ENCODE measurements at places on chromosomes 6 and 20.

GRCh38 chr20:9301129-9302090, 213.0 kb upstream of the LAMP5 start:
- H3K36me3 ChIP-seq: no peaks in the 10 kb centered on the region
- peaks cover 6% of the 10 kb centered on the region for H3K4me1 ChIP-seq
- H3K4me3 ChIP-seq: no peak overlapping the region
- DNase-seq: peak; percentile 66
- no peaks in the 10 kb centered on the region for H3K27me3 ChIP-seq

DNA sequence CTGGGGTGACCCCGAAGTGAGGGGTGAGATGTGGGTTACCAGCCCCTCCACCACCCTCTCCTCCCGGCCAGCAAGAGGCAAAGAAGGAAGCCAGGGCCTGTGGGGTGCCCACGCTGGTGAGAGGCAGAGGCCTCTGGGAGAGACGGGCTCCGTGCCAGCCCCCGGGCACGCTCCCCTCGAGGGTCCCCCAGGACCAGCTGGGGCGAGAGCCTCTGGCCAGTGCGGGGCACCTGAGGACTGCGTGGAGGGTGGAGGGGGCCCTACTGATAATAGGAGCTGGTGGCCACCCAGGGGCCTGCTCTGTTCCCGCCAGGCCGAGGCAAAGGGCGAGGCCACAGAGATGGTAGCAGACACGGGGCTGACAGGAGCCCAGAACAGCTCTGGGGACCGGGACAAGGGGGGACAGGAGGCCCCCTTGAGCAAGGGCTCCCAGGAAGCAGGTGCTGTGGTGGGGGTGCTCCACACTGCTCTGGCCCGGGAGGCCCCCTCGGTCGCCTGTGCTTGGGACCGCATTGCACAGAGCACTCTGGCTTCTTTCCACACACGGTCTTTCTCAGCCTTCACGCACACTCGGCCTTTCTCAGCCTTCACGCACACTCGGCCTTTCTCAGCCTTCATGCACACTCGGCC, 226.9 kb downstream of the TTLL2 start:
- H3K36me3 ChIP-seq: no peaks in the 10 kb centered on the region
- DNase-seq: no peak
- no peaks in the 10 kb centered on the region for H3K27me3 ChIP-seq
- no peaks in the 10 kb centered on the region for H3K4me1 ChIP-seq

GRCh38 chr6:73943411-73943810, 247.4 kb downstream of the CD109 start:
- no peak overlapping the region for H3K4me3 ChIP-seq
- no peak overlapping the region for H3K27ac ChIP-seq
- H3K27me3 ChIP-seq: no peaks in the 10 kb centered on the region

- no peaks in the 10 kb centered on the region for H3K27me3 ChIP-seq
- H3K36me3 ChIP-seq: no peaks in the 10 kb centered on the region
- peaks cover 5% of the 10 kb centered on the region for H3K4me1 ChIP-seq
- H3K4me3 ChIP-seq: no peak overlapping the region
- no peak overlapping the region for H3K27ac ChIP-seq
Observed at GRCh38 chr6:20056350-20056992, 155.8 kb downstream of the MBOAT1 start.

GRCh38 chr6:146862508-146862919, 263.7 kb downstream of the ADGB start:
- H3K36me3 ChIP-seq: no peaks in the 10 kb centered on the region
- peaks cover 6% of the 10 kb centered on the region for H3K4me1 ChIP-seq
- H3K27ac ChIP-seq: no peak overlapping the region
- H3K4me3 ChIP-seq: no peak overlapping the region
- no peak for DNase-seq

DNA sequence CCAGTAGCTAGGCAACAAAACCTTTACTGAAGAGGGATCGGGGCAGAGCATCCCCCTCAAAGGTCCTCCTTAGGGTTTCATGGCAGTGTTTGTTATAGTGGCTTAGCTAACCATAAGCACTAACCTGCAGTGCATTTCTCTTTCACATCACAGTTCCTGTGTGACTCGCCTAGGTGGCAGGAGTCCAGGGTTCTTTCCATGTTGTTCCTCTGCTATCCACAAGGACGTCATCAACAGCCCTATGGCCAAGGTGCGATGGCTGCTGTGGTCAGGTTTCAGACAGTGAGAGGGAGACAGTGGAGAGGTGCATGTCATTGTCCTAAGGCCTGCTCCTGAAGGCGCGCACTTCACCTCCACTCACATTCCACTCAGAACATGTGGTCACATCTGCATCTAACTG, 38.8 kb upstream of the FOXA2 start:
- no peak overlapping the region for H3K27ac ChIP-seq
- no peaks in the 10 kb centered on the region for H3K4me1 ChIP-seq
- H3K4me3 ChIP-seq: no peak overlapping the region

DNA sequence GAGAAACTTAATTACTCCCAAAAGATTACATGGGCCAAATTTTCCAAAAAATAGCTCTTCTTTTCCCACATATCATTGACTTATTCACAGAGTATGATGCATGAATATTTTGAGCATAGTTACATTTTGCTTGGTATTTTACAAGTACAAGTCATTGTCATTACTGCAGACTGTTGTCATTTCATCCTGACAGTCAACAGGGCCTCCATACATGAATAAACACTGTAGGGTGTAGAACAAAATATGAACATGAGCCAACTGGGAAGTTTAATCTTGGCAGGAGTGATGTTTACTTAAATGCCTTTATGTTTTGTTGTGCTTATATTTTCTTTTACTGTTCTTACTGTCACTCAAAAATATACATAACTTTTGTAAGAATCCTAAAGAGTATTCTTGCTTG, 340.7 kb downstream of the ADGRB3 start:
- no peak overlapping the region for H3K4me3 ChIP-seq
- H3K36me3 ChIP-seq: no peaks in the 10 kb centered on the region
- H3K4me1 ChIP-seq: peaks cover 9% of the 10 kb centered on the region
- no peak for DNase-seq
- no peaks in the 10 kb centered on the region for H3K27me3 ChIP-seq

GRCh38 chr6:122806291-122806690, 17.2 kb downstream of the SMPDL3A start:
- H3K27me3 ChIP-seq: no peaks in the 10 kb centered on the region
- H3K27ac ChIP-seq: peak overlapping the region; percentile 34
- peaks cover 56% of the 10 kb centered on the region for H3K4me1 ChIP-seq
- H3K4me3 ChIP-seq: no peak overlapping the region
- H3K36me3 ChIP-seq: peaks cover 3% of the 10 kb centered on the region

DNA sequence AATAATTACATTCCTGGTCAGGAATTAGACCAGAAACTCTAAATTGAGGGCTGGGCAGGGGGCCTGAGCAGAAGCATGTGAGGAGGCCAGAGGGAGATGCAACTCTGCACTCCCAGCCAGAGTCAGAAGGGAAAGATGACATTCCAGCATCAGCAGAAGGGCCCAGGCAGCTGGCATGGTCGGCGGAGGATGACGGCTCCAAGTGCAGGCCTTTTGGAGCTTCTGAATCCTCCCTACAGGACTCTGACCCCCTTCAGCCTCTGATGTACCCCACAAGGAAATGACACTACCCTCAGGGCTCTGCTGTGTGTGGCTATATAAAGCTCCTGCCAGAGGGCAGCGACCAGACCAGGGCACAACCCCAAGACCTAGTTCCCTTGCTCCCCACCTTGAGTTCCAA, 1.9 kb downstream of the LRFN2 start:
- H3K4me1 ChIP-seq: peaks cover 56% of the 10 kb centered on the region
- no peaks in the 10 kb centered on the region for H3K27me3 ChIP-seq
- H3K36me3 ChIP-seq: peaks cover 4% of the 10 kb centered on the region
- peak overlapping the region; percentile 89 for H3K27ac ChIP-seq
- DNase-seq: no peak

GRCh38 chr20:61809006-61809770, 256.5 kb downstream of the TAF4 start:
- H3K27ac ChIP-seq: no peak overlapping the region
- H3K27me3 ChIP-seq: peaks cover 31% of the 10 kb centered on the region
- no peak for DNase-seq
- H3K4me3 ChIP-seq: no peak overlapping the region

GRCh38 chr20:21490105-21490504, 23.8 kb downstream of the NKX2-2 start:
- no peak for DNase-seq
- H3K4me1 ChIP-seq: no peaks in the 10 kb centered on the region
- H3K36me3 ChIP-seq: no peaks in the 10 kb centered on the region
- no peak overlapping the region for H3K27ac ChIP-seq
- H3K27me3 ChIP-seq: no peaks in the 10 kb centered on the region
- H3K4me3 ChIP-seq: no peak overlapping the region

DNA sequence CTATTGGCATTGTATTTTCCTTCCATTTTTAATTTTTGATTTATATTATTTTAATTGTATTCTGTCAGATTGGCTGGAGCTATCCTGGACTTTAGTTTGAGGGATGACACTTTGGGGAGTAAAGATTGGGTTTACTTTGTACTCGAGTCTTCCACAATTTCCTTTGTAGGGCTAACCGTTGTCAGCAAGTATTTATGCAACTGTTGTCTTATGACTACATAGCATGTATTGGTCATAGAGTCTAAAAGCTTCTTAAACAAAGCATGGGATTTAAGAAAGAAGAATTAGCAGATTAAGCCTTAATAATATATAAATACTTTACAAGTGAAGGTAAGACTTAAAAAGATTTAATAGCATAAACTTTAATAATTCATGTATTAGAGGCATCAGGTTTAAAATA, 19.6 kb downstream of the FARS2 start:
- H3K4me3 ChIP-seq: no peak overlapping the region
- no peaks in the 10 kb centered on the region for H3K36me3 ChIP-seq
- H3K27me3 ChIP-seq: no peaks in the 10 kb centered on the region
- DNase-seq: no peak
- no peaks in the 10 kb centered on the region for H3K4me1 ChIP-seq

DNA sequence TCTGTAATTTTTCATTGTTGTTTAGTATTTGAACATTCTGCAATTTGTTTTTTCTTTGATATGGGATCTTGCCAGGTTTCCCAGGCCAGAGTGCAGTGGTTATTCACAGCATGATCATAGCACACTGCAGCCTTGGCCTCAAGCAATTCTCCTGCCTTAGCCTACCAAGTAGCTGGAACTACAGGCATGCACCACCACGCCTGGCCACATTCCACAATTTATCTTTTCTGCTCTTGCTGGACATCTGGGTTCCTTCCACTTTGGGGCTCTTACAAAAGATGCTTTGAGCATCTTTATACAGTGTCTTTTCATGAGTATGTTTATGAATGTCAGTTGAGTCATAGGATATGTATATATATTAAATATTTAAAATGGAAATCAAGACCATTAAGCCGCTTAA, 42.0 kb downstream of the PGM3 start:
- no peak overlapping the region for H3K27ac ChIP-seq
- DNase-seq: no peak
- no peaks in the 10 kb centered on the region for H3K27me3 ChIP-seq
- no peak overlapping the region for H3K4me3 ChIP-seq

GRCh38 chr6:69796073-69796641, 653 bp downstream of the LMBRD1 start:
- DNase-seq: peak; percentile 34
- H3K4me3 ChIP-seq: peak overlapping the region; percentile 92
- H3K4me1 ChIP-seq: peaks cover 8% of the 10 kb centered on the region
- H3K27me3 ChIP-seq: no peaks in the 10 kb centered on the region

DNA sequence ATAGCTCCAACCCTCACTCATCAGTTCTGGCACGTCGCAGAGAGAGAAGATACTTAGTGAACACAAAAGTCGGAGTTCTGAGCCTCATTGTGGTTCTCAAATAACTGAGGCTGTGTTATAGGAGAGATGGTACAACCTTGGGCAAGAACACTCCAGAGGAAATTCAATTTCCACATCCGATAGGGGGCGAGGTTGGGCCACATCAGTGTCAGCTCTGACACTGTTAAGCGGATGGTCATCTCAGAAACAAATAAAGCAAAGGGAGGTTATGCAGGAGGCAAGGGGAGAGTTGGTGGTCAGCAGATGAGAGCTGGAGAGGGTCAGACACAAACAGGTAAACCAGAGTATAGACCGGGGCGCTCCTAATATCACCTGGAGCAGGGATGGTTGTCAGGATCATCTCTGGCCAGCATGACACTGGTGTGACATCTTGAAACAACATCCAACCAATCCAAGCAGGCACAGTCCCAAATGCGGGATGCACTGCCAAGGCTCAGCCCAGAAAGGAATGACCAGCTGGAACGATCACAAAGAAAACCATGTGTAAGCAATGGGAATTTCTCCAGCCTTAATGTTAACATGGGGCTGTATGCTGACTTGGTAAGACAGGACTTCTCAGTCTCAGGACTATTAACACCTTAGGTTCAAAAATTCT, 331.8 kb downstream of the HACE1 start:
- H3K27ac ChIP-seq: no peak overlapping the region
- H3K4me1 ChIP-seq: peaks cover 7% of the 10 kb centered on the region
- peak; percentile 68 for DNase-seq
- H3K27me3 ChIP-seq: no peaks in the 10 kb centered on the region
- no peaks in the 10 kb centered on the region for H3K36me3 ChIP-seq

DNA sequence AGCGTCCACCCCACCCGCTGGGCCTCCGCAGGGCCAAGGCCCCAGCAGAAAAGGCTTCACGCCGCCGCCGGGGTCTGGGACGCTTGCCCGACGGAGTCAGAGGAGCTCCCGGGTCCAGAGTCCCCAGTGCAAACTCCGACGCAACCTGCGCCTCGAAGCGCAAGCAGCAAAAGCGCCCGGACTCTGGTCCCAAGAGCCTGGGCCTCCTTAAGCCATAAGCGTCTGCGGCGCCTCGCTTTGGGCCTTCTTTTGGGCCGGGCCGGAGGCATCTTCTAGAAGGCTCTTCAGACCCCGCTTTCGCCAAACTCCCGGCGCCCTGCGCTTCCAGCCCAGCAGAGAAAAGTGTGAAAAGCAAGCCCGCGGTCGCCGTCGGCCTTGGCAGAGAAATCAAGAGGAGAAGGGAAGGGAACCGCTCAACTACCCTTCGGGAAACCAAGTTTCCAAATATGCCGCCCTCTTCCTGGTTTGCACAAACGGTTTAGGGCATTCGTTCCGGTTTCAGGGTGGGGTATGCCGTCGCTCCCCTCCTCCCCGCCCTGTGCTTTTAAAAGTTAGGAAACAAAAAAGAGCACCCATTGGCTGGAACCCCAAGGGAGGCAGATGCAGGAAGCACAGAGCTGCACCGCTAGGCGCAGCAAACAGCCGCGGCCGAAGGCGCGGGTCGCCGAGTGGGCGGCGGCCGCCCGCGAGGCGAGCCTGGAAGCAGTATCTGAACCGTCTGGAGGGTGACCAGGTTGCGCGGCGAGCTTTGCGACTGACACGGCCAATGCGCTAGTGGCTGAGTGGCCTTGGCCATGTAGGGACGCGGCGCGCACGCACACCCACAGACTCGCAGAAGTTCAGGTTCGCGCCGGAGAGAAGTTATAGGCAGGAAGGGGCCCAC, 1.2 kb downstream of the TBX18 start:
- peaks cover 17% of the 10 kb centered on the region for H3K4me1 ChIP-seq
- H3K27ac ChIP-seq: peak overlapping the region; percentile 89
- DNase-seq: peak; percentile 88
- H3K4me3 ChIP-seq: peak overlapping the region; percentile 72
